ENCODE measurements at places on chromosomes 2 and 18.

- DNase-seq = no peak
Measured at GRCh38 chr18:38810789-38811188, 1245.2 kb upstream of the CELF4 start.

DNA sequence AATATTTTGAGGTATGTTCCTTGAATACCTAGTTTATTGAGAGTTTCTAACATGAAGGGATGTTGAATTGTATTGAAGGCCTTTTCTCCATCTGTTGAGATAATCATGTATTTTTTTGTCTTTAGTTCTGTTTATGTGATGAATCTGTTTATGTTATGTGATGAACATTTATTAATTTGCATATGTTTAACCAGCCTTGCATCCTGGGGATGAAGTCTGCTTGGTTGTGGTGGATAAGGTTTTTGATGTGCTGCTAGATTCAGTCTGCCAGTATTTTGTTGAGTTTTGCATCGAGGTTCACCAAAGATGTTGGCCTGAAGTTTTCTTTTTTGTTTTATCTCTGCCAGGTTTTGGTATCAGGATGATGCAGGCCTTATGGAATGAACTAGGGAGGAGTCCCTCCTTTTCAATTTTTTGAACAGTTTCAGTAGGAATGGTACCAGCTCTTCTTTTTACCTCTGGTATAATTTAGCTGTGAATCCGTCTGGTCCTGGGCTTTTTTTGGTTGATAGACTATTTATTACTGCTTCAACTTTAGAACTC, 71.9 kb downstream of the EPC2 start:
- no peak for DNase-seq

- no peak for DNase-seq
Measured at GRCh38 chr18:69648486-69648885, 247.8 kb downstream of the DOK6 start.

- no peak for DNase-seq
Measured at GRCh38 chr2:14866736-14867352, 234.3 kb downstream of the LRATD1 start.

- no peak for DNase-seq
Measured at GRCh38 chr2:46554397-46554796, 75.0 kb downstream of the TMEM247 start.

GRCh38 chr18:48869591-48869990, 81.2 kb downstream of the SMAD7 start:
- DNase-seq = no peak

GRCh38 chr2:195486520-195486919, 170.5 kb upstream of the SLC39A10 start:
- DNase-seq = no peak

DNA sequence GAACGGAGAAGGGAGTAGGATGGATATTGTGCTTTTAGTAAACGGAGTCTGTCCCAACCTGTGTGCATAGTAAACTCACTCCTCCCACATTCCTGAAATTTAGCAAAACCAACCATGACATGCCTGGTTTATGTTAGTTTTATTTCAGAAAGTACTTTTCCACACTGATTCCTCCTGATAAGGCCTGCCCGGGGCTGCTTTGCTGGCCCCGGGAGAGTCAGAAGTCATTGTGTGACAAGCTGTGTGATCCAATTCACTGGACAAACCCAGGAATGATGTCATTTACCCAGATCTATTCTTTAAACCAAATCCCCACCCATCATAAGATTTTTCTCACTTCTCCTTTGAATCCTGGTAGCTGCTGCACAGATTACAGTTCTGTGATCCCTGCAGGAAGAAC, 109.0 kb downstream of the SETBP1 start:
- DNase-seq = peak; percentile 79

GRCh38 chr2:80496775-80497174, 192.2 kb upstream of the LRRTM1 start:
- peak; percentile 21 for DNase-seq
